Bronchus fibroblast of lung (primary cell): ENCODE measurements at places on chromosomes 4 and X. TPM values are rescaled to one million over a fixed set of nuclear protein-coding genes. Genes with fewer than 3 reads are reported as not detected.

FGFR3 gene
- 0.45 and 0.84 TPM in 2 replicates for total RNA-seq

ENPEP gene
- total RNA-seq = under 0.01 and 0.15 TPM in 2 replicates

TEX13C gene
- not detected in 2 replicates for total RNA-seq

PCDH10 gene
- 1.3 and 2.2 TPM in 2 replicates for total RNA-seq

TIGD2 gene
- total RNA-seq = 7.2 and 7.4 TPM in 2 replicates

PYURF gene
- total RNA-seq = 78.0 and 89.9 TPM in 2 replicates

SATL1 gene
- total RNA-seq = not detected in 2 replicates

PNMA5 gene
- not detected in 2 replicates for total RNA-seq

UBA1 gene
- 163 and 183 TPM in 2 replicates for total RNA-seq

TRAM1L1 gene
- 3.9 and 4.4 TPM in 2 replicates for total RNA-seq

OTC gene
- total RNA-seq = not detected in 2 replicates

TRPC5OS gene
- total RNA-seq = not detected in 2 replicates

CT45A2 gene
- not detected in 2 replicates for total RNA-seq

SYNPO2 gene
- total RNA-seq = 0.34 and 0.45 TPM in 2 replicates
